ENCODE measurements at places on chromosomes 3 and 15.

DNA sequence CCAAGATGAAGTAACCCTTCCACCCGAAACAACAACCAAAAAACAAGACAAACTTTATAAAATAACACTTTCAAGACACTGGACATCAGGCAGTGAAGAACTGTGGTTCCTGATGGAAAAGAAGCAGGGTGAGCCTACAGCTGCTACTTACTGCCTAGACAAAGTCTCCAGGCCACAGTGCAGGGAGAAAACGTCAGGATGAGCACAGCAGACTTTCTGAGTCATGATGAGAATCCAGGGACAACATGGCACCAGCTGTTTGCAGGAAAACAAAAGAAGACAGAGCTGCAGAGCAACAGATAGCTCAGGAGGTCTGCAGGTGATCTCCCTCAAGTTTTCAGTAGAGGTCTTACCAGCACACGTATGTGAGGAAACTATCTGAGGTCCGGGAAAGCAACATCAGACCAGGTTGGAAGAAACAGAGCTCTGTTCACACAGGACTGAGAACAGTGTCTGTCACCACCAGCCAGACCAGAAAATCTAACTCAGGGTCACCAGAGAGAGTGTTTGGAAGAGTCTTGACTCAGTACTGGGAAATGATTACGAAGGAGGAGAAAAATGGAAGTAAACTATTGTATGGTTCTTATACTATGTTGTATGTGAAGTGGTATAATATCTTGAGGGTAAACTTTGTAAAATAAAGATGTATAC is 108.9 kb downstream of the ANO10 start:
- no peak for DNase-seq

GRCh38 chr3:1506090-1506489 is 413.3 kb downstream of the CNTN6 start:
- DNase-seq, result no peak

DNA sequence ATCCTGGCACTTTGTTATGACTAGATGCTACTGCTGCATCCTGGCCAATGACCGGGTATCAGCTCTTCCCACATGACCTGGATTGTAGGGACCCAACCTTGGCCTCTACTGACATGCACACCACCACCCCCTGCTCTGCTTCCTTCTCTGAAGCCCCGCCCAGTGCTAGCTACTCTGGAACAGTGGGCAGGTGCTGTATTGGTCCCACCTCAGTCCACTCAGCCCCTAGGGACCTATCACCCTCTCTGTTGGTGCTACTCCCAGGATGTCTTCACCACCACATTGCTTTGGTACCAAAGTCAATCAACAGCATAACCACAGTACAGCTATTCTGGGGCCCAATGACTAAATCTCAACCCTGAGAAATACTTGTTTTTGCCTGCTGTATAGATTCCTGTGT is 170.2 kb upstream of the PRICKLE2 start:
- DNase-seq, result no peak

GRCh38 chr3:88211096-88211890 is 61.5 kb downstream of the C3orf38 start:
- DNase-seq, result no peak

DNA sequence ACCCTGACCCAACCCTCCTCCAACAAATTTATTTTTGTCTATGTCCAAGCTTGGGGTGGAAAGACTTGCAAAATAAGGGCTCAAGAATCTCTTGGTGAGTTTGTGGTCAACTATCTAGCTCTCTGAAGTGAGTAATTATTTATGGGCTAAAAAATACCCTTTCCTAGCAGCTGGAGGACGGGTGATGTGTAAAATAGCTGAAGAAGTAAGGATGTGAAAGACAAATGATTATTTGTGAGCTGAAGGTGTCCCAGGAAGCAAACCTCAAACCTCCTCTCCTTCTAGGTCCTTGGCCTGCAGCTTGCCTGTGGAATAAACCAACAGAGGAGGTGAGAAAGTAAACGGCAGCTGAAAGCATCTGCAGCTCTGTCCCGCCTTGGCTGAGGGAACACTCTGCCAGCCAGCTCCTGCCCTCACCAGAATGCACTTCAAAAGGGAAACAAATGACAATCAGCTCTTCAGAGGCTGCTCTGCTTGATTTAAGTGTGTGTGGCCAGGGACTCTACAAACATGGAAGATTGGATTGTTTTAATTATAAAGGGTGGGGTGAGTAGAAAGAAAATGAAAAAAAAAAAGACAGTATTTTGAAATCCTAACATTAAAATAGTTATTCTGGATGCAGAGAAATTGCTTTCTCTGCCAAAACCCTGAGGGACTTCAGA is 60.3 kb downstream of the TM4SF4 start:
- no peak for DNase-seq

DNA sequence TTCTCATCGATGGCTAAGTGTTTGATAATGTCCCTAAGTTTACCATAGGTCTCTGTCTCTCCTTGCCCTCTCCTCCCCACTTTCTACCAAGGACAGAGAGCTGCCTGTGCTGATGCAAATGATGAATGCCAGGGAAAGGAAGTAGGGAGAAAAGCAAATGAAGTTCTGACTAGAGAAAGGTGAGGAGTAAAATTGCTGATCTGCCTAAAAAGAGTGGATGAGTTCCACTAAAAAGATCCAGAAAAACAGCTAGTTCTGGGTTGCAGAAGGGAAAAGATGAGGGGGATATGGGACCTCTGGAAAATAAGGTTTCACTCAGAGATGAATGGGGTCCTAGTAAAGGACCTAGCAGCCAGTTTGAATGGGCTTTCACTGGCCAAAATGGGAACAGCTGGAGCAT is 13.8 kb downstream of the MYZAP start:
- DNase-seq, result no peak

- DNase-seq, result no peak
Measured at GRCh38 chr3:54262541-54262940, 140.2 kb downstream of the CACNA2D3 start.

Data from stimulated activated CD4-positive, alpha-beta T cell treated with anti-CD3 and anti-CD28 coated beads, Interleukin-12 subunit alpha, Interleukin-12 subunit beta, amount 100 ng/mL, for 48 hours (primary cell).